ENCODE measurements at places on chromosomes 2 and 18.

- no peak for DNase-seq
These were observed 1280.6 kb upstream of the NRXN1 start for GRCh38 chr2:52312486-52312885.

GRCh38 chr2:3644891-3645605 is 13.0 kb upstream of the ALLC start:
- no peak for DNase-seq

DNA sequence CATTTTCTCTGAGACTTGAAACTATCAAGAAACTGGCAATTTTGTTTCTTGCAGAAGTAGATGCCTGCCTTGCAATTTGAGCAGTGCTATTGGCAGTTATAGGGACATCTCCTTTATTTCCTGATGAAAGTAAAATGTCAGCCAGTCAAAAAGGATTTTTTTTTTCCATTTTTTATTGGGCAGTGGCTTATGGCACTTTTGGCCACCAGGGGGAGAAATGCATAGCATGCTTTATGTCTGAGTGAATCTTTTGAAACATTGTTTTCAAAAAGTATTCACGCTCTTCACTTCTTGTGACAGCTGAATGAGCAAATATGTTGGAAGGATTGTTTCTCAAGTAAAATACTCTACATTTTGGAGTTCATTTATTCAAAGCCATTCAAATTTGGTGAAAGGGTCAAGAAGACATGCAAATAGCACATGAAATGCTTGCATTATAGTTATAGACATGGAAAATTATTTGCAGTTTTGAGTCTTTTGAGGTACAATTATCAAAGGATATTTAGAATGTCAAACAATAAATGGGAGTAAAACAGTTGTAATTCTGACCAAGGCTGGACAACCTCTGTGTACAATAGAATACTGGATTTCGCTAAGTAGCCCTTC is 491.0 kb downstream of the CDH2 start:
- no peak for DNase-seq

- no peak for DNase-seq
These were observed 111.4 kb downstream of the COPS8 start for GRCh38 chr2:237196866-237197618.

- DNase-seq = no peak
These were observed 51.4 kb downstream of the MARCHF4 start for GRCh38 chr2:216320852-216321251.

DNA sequence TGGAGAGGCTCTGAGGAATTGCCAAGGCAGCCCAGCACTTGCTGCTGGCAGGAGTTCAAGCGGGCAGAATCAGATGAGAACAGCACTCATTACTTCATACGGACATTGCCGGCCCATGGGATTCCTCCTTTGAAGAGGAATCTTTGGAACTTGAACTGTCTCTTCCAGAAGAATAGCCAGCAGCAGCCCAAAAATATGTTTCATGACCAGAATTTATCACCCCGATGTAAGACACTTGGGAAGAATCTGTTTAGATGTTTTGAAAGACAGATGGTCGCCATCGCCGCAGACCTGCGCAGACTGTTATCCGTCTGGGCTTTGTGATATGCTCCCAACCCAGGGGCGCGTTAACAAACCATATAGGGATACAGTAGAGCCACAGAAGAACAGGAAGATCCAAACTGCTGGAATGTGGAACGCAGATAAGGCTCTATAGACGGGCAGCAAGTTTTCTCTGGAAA is 3.7 kb upstream of the ADI1 start:
- no peak for DNase-seq

DNA sequence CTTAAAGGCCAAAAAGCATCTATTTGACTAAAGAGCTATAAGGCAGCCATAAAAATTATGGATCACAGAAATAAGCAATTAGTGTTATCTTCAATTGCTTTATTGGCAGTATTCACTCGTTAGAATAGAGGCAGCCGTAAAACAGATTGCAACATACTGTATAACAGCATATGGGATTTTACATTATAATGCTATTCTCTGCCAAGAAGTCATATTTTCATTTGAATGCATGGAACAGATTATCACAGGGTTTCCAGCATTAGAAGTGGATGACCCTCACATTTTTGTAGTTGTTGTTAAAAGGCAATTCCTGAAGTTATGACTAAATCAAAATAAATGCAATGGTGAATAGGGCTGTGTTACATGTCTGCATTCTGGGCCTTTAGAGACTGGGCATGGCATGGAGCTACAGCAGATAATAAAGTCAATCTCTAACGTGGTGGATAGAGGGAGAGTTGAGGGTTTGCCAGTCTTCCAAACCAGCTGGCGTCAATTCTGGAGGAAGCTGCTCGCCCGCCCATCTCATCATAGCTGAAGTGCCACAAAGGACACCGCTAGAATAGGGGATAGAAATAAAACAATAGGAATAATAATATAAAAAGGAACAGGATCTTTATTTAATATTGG is 155.4 kb upstream of the VRK2 start:
- DNase-seq = no peak

- DNase-seq = no peak
These were observed 182.3 kb downstream of the RDH14 start for GRCh38 chr2:18378020-18378653.

DNA sequence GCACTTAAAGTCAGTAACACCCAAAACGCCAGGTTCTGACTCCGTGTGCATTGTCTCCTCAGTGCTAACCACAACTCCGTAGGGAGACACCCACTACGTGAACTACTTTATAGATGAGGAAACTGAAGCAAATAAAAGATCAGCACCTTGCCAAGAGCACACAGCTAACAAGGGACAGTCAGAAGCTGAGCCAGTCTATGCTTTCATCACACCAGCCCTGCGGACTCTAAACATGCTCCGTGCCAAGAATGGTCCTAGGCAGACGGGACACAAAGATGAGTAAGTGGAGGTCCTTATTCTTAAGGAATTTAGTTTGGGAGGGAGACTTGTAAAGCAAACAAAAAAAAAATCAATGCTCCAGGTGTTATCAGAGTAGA is 9.6 kb downstream of the MBOAT2 start:
- DNase-seq = no peak

GRCh38 chr2:67232936-67233335 is 164.2 kb upstream of the ETAA1 start:
- DNase-seq = no peak

- no peak for DNase-seq
These were observed 8.3 kb downstream of the ASAP2 start for GRCh38 chr2:9214873-9215272.

- DNase-seq = no peak
These were observed 1036.5 kb upstream of the CNTNAP5 start for GRCh38 chr2:122988395-122989221.

DNA sequence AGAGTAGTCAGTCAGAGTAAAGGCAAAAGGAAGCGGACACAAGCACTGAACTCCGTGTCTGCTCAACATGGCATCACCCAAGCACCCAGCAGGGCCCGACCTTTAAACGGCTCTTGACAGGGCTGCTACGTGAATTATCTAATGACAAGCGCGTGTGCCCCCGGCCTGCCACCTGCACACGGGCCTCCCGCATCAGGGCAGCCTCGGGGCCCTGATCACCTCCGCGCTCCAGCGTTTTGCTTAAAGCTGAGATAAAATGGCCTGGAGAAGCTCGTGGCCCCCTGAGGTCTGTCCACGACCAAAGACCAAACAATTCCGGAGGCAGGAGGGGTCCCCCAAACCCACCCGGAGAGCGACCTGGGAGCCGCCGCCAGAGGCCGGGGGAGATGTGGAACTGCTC is 376 bp downstream of the NDUFA10 start:
- no peak for DNase-seq

- no peak for DNase-seq
These were observed 1.1 kb downstream of the MYCN start for GRCh38 chr2:15941481-15941850.

GRCh38 chr2:74103763-74104162 is 43.9 kb downstream of the BOLA3 start:
- DNase-seq = no peak

DNA sequence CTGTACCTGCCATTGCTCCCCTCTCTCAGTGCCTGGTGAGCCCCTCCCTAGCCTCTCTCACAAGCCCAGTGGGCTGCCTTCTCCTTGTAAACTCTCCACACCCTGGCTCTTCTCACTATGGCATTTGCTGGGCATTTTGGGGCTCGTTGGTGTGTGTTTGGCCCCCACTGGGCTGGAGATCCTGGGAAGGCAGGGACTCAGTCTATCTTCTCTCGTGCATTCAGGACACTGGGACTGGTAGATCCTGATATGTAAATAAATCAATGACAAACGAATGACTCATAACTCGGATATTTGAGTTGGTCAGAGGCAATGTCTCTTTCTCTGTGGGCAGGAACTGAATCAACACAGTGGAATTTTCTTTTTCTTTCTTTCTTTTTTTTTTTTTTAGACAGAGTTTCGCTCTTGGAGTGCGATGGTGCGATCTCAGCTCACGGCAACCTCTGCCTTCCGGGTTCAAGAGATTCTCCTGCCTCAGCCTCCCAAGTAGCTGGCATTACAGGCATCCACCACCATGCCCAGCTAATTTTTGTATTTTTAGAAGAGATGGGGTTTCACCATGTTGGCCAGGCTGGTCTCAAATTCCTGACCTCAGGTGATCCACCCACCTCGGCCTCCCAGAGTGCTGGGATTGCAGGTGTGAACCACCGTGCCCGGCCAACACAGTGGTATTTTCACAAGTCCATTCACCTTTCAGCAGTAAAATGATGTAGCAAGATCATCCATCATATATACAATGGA is 144.6 kb upstream of the SPRED2 start:
- no peak for DNase-seq

GRCh38 chr2:240954436-240955305 is 43.7 kb upstream of the SNED1 start:
- no peak for DNase-seq

DNA sequence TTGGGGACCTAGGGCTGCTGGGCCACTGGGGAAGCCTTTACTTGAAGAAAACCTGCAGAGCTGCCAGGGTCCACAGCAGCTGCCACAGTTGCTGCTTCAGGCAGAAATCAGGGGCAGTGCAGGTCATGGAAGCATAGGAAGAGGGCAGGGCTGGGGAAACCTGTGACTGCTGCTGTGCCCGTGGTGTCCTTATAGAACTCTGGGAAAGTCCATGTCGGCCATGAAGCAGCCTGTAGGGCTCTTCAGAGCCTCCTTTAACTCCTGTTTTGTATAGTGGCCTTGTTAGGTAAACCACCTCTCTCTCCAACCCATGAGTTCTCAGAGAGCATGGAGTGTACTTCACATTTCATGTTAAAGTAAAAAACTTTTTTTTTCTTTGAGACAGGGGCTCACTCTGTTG is 62.1 kb downstream of the SMAD4 start:
- no peak for DNase-seq

- DNase-seq = no peak
These were observed 54.3 kb downstream of the R3HDM1 start for GRCh38 chr2:135585586-135585985.

- no peak for DNase-seq
These were observed 55.3 kb upstream of the CHST9 start for GRCh38 chr18:27240383-27240782.

- DNase-seq = no peak
These were observed 126.2 kb downstream of the TMEM18 start for GRCh38 chr2:550860-551567.

DNA sequence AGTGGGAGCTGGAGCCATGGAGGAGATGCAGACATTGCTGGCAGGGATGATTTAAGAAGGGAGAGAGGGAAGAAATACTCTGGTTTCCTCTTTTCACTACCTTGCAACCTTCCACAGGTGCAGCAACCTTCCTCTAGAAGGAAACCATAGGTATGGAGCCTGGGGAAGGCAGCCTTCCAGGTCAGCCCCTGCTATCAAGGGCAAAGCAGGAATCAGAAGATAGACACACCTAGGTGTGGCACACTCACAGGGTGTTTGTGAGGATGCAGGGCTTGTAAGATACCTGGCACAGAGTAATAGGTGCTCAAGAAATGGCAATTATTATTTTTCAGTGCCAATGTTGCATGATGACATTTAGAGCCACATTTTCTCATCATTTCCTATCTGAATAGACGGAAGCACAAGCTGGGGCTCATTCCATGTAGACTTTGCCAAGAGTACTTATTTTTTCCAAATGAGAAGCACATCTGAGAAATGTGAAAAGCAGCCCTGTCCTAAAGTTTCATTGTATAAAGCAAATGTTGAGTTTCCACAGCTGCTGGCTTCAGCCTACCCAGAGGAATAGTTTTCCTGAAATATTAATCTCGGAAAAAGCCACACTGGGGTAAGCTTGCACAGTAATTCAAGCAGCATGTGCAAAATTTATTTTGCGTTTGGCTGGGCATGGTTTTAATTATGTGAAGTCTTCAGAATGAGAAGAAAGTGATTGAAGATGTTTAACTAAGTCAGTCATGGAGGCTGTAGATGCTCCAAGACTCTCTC is 20.6 kb downstream of the EVA1A start:
- no peak for DNase-seq
